ENCODE measurements at places on chromosomes 11 and 22.

DNA sequence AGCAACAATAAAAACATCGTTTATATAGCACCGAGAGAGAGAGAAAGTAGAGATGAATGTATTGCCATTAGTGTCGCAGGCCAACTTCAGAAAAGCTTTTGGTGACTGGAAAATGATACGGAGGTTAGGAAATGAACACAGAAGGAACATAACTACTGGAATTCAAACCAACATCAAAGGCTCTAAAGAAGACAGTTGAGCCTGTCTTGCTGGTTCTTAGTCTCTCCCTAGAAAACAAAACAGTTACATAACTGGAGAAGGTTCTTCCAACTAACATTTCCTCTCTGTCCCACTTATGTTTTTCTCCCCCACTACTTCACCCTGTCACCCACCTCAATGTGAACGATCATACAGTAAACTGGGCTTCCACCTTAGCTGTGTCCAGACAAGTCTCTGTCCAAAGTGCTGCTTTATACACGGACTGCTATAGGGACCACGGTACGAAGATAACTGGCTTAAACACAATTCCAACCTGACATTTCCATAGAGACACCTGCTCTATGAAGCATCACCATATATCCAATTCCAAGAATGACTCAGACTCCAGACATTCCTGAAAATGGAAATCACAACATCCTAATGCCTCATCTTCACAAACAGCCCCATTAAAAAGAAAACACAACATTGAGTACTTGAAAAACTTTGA, 85.2 kb upstream of the ARHGAP32 start:
- ATAC-seq, result no peak

- ATAC-seq, result no peak
Measured at GRCh38 chr11:91446267-91446666, 778.4 kb upstream of the FAT3 start.

DNA sequence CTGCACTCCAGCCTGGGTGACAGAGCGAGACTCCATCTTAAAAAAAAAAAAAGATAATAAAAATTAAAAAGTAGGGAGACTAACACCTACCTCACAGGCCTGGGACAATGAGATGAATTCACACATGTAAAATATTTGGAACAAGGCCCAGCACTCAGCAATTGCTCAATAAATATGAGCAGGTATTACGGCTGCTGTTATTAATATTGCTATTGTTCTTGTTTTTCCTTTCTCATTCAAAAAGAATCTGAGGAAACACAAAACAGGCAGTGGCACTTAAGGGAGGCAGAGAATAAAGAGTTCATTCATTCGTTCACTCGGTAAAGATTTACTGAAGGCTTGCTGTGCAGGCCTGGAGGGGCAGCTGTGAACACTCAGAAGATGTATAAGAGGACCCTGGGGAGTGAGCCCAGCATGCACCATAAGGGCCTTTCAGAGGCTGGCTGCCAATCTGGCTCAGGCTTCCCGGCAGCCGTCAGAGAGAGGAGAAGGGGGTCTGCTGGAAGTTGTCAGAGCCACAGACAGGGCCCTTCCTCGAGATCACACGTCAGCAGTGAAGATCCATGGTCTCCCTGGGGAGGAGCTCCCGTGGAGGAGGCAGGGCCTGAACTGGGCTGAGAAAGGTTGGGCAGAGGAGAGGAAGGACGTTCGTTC, 51.6 kb upstream of the TCF20 start:
- no peak for ATAC-seq

DNA sequence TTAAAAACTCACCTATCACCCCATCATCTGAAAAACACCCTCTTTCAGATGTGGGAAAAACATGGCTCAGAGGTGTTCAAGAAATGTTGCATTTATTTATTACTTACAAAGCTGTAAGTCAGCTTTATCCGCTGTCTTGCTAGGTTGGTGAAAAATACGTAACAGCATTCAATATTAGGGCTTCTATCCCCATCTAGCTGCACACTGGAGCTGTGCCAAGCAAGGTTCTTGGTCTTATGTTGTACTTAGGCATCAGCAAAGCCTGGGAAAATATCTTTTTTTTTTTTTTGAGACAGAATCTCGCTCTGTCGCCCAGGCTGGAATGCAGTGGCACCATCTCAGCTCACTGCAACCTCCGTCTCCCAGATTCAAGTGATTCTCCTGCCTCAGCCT, 7.5 kb downstream of the SERPING1 start:
- no peak for ATAC-seq

GRCh38 chr11:125132596-125132995, 21.2 kb upstream of the TMEM218 start:
- no peak for ATAC-seq

All from stimulated activated memory B cell treated with anti-CD40 and anti-IgM and Interleukin-4, amounts not matched to agents 10 μg/mL and 1 μg/mL and 100 μg/mL, for 72 hours (primary cell).